ENCODE measurements at places on chromosomes 12 and 14.

- no peak for DNase-seq
Measured at GRCh38 chr12:2876431-2877046, 435 bp downstream of the FOXM1 start.

- DNase-seq: no peak
Measured at GRCh38 chr14:71203306-71203705, 296.0 kb downstream of the PCNX1 start.

DNA sequence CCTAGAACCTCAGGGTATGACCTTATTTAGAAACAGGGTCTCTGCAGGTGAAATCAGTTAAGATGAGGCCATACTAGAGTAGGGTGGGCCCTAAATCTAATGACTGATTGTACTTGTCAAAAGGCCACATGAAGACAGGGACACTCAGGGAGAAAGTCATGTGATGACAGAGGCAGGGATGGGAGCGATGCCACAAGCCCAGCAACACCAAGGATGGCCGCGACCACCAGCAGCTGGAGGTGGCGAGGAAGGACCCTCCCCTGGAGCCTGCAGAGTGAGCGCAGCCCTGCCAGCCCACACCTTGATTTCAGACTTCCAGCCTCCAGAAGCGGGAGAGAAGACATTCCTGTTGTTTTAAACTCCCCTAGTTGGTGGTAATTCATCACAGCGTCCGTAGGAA is 199.9 kb downstream of the PHETA1 start:
- DNase-seq: no peak

- DNase-seq: peak; percentile 38
Measured at GRCh38 chr14:22520796-22521195, 68.2 kb downstream of the DAD1 start.

DNA sequence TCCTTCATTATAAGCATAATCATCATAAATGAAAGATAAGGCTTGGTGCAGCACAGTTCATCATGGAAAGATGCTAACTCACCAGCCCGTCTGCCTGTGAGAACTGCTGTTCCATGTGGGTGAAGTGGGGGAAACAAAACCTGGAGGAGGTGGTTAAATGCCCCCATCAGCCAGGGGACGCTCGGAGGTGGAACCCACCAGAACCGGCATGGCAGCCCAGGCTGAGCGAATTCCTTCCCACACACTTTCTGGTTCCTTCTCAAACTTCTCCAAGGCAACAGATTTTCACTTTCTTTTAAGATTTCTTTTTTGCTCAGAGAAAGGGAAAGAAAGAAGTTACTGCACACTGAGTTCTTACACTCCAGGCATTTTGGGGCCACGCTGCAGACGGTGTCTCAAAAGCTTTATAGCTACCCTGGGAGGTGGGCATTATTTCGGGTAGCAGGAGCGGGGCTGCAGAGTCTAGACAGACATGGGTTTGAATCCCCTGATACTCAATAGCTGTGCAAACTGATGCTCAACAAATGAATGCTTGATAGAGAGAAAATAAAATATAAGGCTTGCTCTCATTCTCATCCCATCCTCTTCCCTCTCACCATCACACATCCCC is 190.7 kb downstream of the BCL11B start:
- no peak for DNase-seq

- no peak for DNase-seq
Measured at GRCh38 chr12:121693155-121693687, 19.3 kb upstream of the TMEM120B start.

All from CD4-positive, alpha-beta T cell treated with Interleukin-6 for 4 hours (primary cell).